ENCODE measurements at places on chromosomes 6 and 20.

- DNase-seq = no peak
Measured at GRCh38 chr6:123744840-123745239, 58.8 kb upstream of the NKAIN2 start.

DNA sequence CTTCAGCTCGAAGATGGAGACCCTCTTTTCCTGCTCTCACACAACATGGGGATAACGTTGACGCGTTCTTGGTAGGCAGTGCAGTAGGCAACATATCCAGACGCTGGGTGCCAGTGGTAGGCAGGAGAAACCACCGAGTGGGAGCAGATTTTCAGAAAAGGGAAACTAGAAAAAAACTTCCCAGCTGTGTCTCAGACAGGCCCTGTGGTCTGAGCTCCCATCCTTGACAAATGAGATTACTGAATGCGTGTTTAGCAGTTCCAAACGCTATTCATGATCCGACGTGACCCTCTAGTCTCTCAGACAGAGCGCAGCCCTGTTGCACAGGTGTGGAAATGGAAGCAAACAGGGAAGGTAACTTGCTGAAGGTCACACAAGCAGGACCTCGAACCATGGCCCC, 83.9 kb upstream of the DUSP22 start:
- no peak for DNase-seq

DNA sequence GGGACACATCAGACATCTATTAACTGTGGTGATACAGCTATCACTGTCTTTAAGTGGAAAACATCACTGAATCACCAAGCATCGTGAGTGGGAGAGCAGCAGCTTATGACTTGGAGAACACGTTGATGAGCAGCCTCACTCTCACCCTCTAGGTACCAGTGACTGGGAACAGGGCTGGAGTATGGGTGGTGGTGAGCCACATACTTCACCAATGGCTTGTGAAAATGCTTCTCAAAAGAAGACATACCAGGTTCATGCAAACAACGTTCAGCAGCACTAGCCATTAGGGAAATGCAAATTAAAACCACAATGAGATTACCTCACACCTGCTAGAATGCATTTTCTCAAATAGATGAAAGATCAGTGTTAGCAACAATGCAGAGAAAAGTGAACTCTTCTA, 25.3 kb downstream of the SNX5 start:
- DNase-seq = no peak

GRCh38 chr6:113924312-113924723, 46.6 kb downstream of the HDAC2 start:
- DNase-seq = peak; percentile 14

DNA sequence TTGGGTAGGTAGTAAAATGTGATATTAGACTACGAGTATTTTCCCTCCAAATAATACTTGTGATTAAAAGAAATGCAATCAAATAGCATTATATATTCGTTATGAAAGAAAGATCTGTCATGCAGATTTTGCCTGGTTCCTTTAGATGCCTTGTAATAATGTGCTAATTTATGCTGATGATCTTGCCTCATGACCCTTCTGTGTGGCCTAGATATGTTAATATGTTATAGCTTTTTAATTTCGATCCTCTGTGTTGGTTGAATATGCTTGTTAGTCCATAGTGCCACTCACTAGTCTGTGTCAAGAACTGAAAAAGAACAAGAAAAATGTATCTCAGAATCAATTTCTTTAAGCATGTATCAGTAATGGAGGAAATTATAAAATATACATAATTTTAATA, 31.9 kb downstream of the CDKAL1 start:
- DNase-seq = no peak

GRCh38 chr6:131924881-131925474, 26.2 kb downstream of the CCN2 start:
- DNase-seq = no peak

GRCh38 chr20:25032478-25033264, 25.3 kb downstream of the ACSS1 start:
- no peak for DNase-seq
